Smooth muscle cell of the coronary artery (primary cell): ENCODE measurements at places on chromosomes 4 and X. TPM values are rescaled to one million over a fixed set of nuclear protein-coding genes. Genes with fewer than 3 reads are reported as not detected.

UNC5C gene
- 1.1 and 2.0 TPM in 2 replicates for total RNA-seq

IQSEC2 gene
- total RNA-seq, result 2.1 and 4.3 TPM in 2 replicates

PRPS1 gene
- total RNA-seq, result 20.2 and 35.3 TPM in 2 replicates

RAI2 gene
- total RNA-seq, result 0.23 TPM in 1 of 2 replicates, not detected in the other

BEX1 gene
- total RNA-seq, result 0.47 and 16.2 TPM in 2 replicates

HOPX gene
- 0.23 TPM in 1 of 2 replicates, not detected in the other for total RNA-seq

PCDH19 gene
- under 0.01 TPM in 1 of 2 replicates, not detected in the other for total RNA-seq

BEND2 gene
- total RNA-seq, result not detected in 2 replicates

ZBTB49 gene
- total RNA-seq, result 2.6 and 4.6 TPM in 2 replicates

PAGE4 gene
- not detected in 2 replicates for total RNA-seq

XAGE3 gene
- not detected in 2 replicates for total RNA-seq

RIBC1 gene
- 0.68 and 0.94 TPM in 2 replicates for total RNA-seq

MAP9 gene
- 2.1 and 5.7 TPM in 2 replicates for total RNA-seq

IRS4 gene
- not detected in 2 replicates for total RNA-seq

JADE3 gene
- 3.3 and 6.4 TPM in 2 replicates for total RNA-seq
